ENCODE measurements at places on chromosomes 1 and 21.
A peak's percentile ranks its signal among the peaks of the same experiment; 100 is the strongest.

- H3K27me3 ChIP-seq = no peaks in the 10 kb centered on the region
- no peaks in the 10 kb centered on the region for H3K4me1 ChIP-seq
- no peak overlapping the region for H3K27ac ChIP-seq
- H3K36me3 ChIP-seq = no peaks in the 10 kb centered on the region
Observed at GRCh38 chr1:172472495-172472894, 28.6 kb upstream of the PIGC start.

- no peaks in the 10 kb centered on the region for H3K4me1 ChIP-seq
- H3K27ac ChIP-seq = no peak overlapping the region
- H3K27me3 ChIP-seq = no peaks in the 10 kb centered on the region
- H3K36me3 ChIP-seq = no peaks in the 10 kb centered on the region
- DNase-seq = no peak
Observed at GRCh38 chr1:98404866-98405265, 256.7 kb upstream of the SNX7 start.

GRCh38 chr1:71027991-71028390 lies 19.6 kb downstream of the PTGER3 start:
- no peak for DNase-seq
- no peak overlapping the region for H3K4me3 ChIP-seq
- H3K27ac ChIP-seq = no peak overlapping the region

DNA sequence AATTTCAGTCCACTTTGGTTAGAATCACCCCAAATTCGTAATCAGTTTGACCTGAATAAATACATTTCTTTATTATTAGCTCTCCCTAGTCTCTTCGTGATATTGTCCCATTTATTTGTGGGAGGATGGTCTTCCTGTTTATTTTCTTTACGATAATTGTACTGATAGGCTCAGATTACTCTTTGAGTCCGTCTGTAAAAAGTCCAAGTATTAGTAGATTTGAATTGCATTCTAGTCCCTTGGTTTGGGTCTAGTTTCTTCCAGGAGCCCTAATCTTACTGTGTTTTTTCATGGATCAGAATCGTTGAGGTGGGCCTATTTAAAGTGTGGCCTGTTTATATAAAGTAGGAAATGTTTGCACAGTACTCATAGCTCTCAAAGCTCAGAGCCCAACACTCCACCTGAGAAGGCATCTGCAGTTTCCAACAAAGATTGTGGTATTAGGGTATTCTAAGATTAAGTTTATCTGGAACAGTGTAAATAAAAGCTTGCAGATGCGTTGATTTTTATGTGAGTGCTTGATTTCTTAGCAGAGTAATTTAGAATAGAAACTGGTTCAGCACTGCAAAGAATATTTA lies 33.1 kb downstream of the MAP3K21 start:
- no peak for DNase-seq
- no peak overlapping the region for H3K4me3 ChIP-seq
- H3K36me3 ChIP-seq = no peaks in the 10 kb centered on the region
- no peaks in the 10 kb centered on the region for H3K4me1 ChIP-seq
- no peaks in the 10 kb centered on the region for H3K27me3 ChIP-seq

- peaks cover 7% of the 10 kb centered on the region for H3K36me3 ChIP-seq
- H3K4me1 ChIP-seq = peaks cover 19% of the 10 kb centered on the region
- no peak for DNase-seq
- H3K27me3 ChIP-seq = no peaks in the 10 kb centered on the region
Observed at GRCh38 chr1:155171836-155172731, 1.0 kb downstream of the KRTCAP2 start.

GRCh38 chr1:227712648-227713047 lies 22.5 kb downstream of the JMJD4 start:
- no peak overlapping the region for H3K4me3 ChIP-seq
- H3K27ac ChIP-seq = no peak overlapping the region
- H3K36me3 ChIP-seq = no peaks in the 10 kb centered on the region
- DNase-seq = no peak
- H3K27me3 ChIP-seq = no peaks in the 10 kb centered on the region

DNA sequence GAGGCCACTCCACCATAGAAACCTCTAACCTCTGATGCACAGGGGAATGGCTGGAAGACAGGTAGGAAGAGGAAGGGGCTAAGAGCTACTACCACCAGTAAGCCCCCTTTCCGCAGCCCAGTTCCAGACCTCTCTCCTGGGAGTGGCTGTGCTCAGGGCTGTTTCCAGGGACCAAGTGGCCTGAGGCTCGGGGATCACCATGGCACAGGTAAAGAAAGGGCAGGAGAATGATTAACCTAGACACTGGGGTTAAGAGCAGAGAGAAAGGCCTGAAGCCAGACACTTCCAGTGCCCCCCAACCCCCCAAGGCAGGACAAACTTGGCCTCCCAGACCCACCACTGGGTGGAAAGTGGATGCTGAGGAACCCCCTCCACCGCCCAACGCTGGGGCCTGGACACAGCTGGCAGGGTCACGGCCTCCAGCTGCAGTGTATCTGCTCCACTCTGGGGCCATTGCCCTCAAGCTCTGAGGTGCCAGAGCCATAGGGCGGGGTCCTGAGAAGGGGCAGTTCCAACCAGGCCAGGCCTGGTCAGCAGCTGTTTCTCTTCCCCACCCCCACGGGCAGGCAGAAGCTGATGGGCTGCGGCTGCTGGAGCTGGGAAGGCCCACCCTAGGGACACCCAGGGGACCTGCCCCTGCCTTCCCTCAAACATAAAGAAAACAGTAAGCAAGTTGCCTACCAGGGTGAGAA lies 2.6 kb downstream of the TAGLN2 start:
- H3K4me3 ChIP-seq = peak overlapping the region; percentile 68
- H3K27ac ChIP-seq = peak overlapping the region; percentile 92
- no peaks in the 10 kb centered on the region for H3K4me1 ChIP-seq
- no peaks in the 10 kb centered on the region for H3K27me3 ChIP-seq
- peaks cover 19% of the 10 kb centered on the region for H3K36me3 ChIP-seq

GRCh38 chr1:207228987-207229386 lies 92.5 kb upstream of the CD55 start:
- DNase-seq = no peak
- no peaks in the 10 kb centered on the region for H3K36me3 ChIP-seq
- no peaks in the 10 kb centered on the region for H3K27me3 ChIP-seq

DNA sequence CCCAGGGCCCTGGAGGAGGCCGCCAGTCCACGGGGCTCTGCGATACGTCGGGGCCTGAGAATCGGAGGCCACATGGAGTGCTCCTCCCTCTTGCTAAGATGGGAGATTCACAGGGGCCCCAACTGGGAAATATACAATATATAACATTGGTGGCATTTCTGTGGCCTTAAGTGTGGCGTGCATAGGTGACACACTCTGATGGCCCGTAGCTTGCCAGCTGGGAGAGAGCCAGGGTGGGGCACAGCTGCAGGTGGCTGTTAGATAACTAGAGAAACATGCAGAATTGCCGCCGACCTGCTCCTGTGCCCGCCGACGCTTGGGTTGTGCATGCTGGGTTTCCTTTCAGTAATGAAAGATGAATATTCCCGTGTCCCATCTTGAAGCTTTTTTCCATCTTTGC lies 30.1 kb downstream of the UMODL1 start:
- no peaks in the 10 kb centered on the region for H3K27me3 ChIP-seq
- DNase-seq = peak; percentile 90
- no peaks in the 10 kb centered on the region for H3K36me3 ChIP-seq
- no peak overlapping the region for H3K4me3 ChIP-seq
- H3K4me1 ChIP-seq = peaks cover 8% of the 10 kb centered on the region
- H3K27ac ChIP-seq = peak overlapping the region; percentile 32

- H3K27ac ChIP-seq = no peak overlapping the region
- H3K4me1 ChIP-seq = no peaks in the 10 kb centered on the region
- no peak for DNase-seq
- H3K4me3 ChIP-seq = no peak overlapping the region
- no peaks in the 10 kb centered on the region for H3K27me3 ChIP-seq
Observed at GRCh38 chr1:8046391-8046790, 20.3 kb upstream of the ERRFI1 start.

GRCh38 chr21:29730281-29730680 lies 209.5 kb downstream of the GRIK1 start:
- H3K36me3 ChIP-seq = no peaks in the 10 kb centered on the region
- H3K27ac ChIP-seq = no peak overlapping the region
- DNase-seq = no peak

- no peaks in the 10 kb centered on the region for H3K4me1 ChIP-seq
- no peaks in the 10 kb centered on the region for H3K36me3 ChIP-seq
- H3K27ac ChIP-seq = peak overlapping the region; percentile 86
- peak; percentile 45 for DNase-seq
- H3K4me3 ChIP-seq = peak overlapping the region; percentile 49
Observed at GRCh38 chr1:161200992-161201835, 953 bp upstream of the NDUFS2 start.

GRCh38 chr1:163395790-163396189 lies 74.0 kb downstream of the NUF2 start:
- no peak for DNase-seq
- H3K27me3 ChIP-seq = no peaks in the 10 kb centered on the region
- no peaks in the 10 kb centered on the region for H3K4me1 ChIP-seq

GRCh38 chr1:167438171-167439138 lies 79.9 kb downstream of the CD247 start:
- H3K4me3 ChIP-seq = no peak overlapping the region
- no peak overlapping the region for H3K27ac ChIP-seq
- H3K27me3 ChIP-seq = no peaks in the 10 kb centered on the region
- peaks cover 3% of the 10 kb centered on the region for H3K4me1 ChIP-seq

DNA sequence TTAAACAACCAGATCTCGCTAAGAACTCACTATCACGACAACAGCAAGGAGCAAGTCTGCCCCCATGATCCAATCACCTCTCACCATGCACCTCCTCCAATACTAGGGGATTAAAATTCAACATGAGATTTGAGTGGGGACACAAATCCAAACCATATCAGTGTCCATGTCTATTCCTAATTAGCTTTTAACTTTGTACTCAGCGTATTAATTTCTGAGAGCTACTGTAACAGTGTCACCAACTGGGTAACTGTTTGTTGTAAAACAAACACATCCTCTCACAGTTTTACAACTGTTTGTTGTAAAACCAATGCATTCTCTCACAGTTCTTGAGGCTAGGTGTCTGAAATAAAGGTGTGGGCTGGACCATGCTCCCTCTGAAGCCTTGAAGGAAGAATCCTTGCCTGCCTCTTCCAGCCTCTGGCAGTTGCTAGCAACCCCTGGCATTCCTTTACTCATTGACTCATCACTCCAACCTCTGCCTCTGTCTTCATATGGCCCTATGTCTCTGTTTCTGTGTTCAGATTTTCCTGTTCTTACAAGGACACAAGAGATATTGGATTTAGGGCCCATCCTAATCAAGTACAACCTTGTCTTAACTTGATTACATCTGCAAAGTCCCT lies 121.2 kb downstream of the LTN1 start:
- no peaks in the 10 kb centered on the region for H3K27me3 ChIP-seq
- H3K36me3 ChIP-seq = no peaks in the 10 kb centered on the region
- peak; percentile 36 for DNase-seq
- no peaks in the 10 kb centered on the region for H3K4me1 ChIP-seq
- no peak overlapping the region for H3K4me3 ChIP-seq
- H3K27ac ChIP-seq = no peak overlapping the region

Data from colonic mucosa (tissue), 4 donors.